ENCODE measurements at places on chromosomes 2 and 18.

- no peak for DNase-seq
These were observed 36.9 kb downstream of the TRAK2 start for GRCh38 chr2:201414099-201415023.

DNA sequence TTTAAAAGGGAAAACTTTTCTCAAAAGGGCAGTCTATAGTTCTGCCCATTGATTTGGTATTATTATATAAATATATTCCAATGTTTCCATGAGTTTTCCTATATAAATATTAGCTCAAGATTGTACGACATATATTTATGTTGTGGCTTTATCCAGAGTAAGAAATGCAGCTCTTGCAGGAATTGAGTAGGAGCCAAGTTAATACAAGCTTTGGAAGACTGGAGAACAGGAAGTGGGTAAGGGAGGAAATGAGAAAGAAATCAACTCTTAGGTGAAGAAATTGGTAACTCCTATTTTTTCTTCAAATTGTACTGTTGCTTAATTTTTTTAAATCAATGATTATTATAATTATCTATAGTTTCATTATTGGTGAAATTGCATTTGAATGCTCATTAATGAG, 105.4 kb upstream of the FAM117B start:
- no peak for DNase-seq

- no peak for DNase-seq
These were observed 59.3 kb downstream of the LRRFIP1 start for GRCh38 chr2:237686659-237687136.

DNA sequence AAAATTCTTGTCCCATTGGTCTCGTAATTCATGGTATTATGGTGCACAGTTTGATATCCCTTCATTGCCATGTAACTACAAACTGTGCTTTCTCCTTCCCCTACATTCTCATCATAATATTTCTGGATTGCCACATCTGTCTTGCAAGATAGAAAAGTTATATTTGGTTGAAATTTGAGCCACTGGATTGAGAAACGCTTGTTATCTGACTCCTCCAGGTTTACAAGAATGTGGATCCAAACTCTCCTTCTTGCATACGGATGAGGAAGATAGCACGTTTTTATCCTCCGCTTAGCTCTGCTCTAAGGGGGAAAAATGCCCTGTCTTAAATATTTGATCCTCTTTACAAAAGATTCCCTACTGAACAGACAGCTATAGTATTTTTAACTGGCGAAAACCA, 438.2 kb downstream of the TSN start:
- DNase-seq = no peak

- DNase-seq = no peak
These were observed 20.2 kb upstream of the PAX3 start for GRCh38 chr2:222318712-222319585.

DNA sequence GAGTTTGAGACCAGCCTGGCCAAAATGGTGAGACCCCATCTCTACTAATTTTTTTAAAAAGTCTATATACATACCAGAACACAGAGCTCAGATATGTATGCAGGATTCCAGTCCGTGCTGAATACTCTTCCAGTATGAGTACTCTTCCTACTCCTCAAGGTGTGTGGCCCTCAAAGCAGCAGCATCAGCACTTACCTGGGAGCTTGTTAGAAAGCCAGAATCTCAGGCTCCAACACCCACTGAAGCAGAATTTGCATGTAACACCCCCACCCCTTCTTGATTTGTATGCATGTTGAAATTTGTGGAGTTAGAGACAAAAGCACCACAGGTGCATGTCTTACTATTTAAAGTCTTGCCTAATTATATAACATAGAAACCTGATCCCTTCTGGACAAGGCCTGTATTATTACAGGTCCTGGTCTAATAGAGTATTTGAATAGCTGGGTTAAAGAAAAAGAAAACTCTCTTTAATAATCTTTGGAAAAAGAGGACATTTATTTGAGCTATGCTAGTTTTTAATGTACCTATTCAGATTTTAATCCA, 50.3 kb upstream of the NFE2L2 start:
- DNase-seq = no peak

- DNase-seq = peak; percentile 83
These were observed 416 bp downstream of the SEH1L start for GRCh38 chr18:12948050-12948804.

GRCh38 chr2:64456293-64456692, 2.3 kb downstream of the LGALSL start:
- DNase-seq = no peak

DNA sequence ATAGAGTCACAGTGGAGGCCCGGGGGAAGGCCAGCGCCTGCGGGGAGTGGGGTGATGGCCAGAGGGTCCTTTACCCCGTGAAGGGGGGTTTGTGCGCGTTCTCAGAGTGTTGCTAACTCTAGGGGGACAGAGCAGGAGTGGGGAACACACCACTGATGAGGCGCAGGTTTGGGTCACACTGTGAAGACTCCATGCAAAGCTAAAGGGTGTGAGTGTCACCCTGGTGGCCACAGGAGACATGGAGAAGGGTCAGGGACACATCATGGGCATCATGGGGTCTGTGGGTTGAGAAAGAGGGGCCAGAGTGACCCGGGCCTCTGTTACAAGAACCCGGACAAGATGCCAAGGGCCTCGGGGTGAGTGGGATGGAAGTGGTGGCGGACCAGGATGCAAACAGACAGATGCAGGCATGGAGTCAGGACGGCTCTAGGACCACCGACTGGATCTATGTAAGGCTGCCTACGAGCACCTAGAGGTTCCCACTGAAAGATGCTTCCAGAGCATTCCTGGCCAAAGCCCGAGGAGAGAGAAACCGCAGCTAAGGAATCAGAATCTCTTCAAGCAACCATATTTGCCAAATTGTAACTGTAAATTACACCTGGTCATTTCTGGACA, 84.3 kb downstream of the PXDN start:
- no peak for DNase-seq

GRCh38 chr2:181973171-181973783, 12.4 kb upstream of the PPP1R1C start:
- DNase-seq = no peak

DNA sequence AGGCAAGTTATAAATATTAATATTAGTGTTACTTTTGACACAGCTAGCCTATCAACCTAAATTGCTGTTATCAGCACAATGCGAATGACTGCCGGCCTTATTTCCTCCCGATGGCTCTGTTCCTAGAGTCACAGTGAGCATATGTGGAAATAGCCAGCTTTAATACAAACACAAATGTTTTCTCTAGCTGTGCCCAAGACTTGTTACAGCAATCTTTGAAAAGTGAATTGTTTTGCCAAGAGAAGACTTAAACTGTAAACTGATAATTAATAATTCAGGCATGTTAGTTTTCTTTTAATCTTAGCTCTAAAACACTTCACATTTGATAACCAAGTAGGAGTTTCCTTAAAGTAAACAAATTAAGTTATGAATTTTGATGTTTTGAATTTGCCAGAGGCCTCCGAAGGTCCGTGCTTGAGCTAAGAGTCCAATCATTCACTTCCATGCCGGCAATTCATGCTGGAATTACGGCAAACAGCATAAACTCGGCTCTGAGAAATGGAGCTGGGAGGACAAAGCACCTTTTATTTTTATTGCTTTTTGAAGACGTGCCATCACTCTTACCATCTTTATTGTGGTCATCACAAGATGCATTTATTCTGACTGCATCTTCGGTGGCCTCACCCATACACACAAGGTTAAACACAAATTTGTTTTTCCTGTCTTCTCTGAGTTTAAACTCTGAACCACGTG, 184.5 kb upstream of the CWC22 start:
- no peak for DNase-seq

GRCh38 chr18:66993492-66993891, 389.6 kb upstream of the CDH19 start:
- DNase-seq = no peak

DNA sequence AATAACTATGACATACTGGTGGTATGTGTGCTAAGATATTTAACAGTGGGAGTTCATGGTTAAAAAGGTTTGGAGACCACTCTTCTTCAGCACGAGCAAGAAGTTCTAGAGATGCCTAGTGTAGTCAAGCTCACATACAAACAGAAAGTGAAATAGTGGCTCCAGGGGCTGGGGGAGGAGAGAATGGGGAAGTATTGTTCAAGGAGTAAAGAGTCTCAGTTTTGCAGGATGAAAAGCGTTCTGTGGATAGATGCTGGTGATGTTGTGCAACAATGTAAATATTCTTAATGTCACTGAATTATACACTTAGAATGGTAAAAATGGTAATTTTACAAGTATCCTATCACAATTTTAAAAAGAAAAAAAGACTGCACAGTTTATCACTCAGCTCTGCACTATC, 29.0 kb upstream of the EPAS1 start:
- DNase-seq = no peak

DNA sequence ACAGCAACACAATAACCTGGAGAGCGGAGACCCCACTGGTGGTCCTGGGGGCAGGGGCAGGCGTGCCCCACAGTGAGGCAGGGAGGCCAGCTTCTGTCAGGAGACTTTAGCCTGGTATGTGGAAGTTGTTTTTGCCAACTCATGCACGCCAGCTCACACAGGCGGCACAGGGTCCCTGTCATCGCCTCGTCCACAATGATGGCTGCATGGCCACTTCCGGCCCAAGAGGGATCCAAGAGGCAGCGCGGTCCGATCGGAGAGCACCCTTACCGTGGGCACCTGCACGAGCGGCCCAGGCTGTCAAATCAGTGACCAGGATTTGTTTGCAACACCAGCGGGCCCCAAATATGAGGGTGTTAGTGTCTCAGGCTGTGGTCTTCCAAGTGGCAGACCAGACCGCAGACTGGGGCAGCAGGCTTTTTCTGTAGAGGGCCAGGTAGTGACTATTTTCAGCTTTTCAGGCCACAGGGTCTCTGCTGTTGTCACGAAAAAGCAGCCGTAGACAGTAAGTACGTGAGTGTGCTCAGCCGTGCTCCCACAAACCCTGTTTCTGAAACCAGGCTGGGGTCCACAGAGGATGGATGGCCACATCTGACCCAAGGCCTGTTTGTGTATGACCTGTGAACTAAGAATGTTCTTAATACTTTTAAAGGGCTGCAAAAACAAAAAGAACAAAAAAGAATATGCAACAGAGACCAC, 21.2 kb downstream of the SNED1 start:
- DNase-seq = no peak

GRCh38 chr2:234139755-234140154, 89.3 kb downstream of the SPP2 start:
- DNase-seq = no peak

GRCh38 chr2:190514676-190515075, 19.8 kb downstream of the NEMP2 start:
- no peak for DNase-seq

- no peak for DNase-seq
These were observed 177.1 kb downstream of the EIPR1 start for GRCh38 chr2:3200420-3200939.

DNA sequence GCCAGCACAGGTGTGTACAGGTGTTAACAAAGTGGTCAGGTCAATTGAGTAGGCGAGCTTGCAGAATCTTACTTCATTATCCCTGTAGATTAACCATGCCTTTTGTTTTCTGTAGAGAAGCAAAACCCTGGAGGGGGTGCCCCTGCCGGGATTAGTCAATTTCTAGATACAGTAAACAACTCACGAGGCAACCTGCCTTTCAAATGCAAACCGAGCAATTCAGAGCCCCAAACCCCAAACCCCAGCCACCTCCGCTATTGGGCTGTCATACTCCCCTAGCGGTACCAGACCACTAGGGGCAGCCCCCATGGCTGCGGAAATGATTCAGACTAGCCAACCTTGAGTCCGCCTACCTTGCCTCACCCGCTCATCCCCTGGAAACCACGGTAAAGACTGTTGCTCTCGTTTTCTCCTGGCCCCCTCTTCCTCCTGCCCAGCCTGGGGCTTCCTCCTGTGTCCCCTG, 61.4 kb upstream of the KIF5C start:
- DNase-seq = no peak

GRCh38 chr18:55224086-55224625, 264.9 kb upstream of the CCDC68 start:
- DNase-seq = peak; percentile 76

DNA sequence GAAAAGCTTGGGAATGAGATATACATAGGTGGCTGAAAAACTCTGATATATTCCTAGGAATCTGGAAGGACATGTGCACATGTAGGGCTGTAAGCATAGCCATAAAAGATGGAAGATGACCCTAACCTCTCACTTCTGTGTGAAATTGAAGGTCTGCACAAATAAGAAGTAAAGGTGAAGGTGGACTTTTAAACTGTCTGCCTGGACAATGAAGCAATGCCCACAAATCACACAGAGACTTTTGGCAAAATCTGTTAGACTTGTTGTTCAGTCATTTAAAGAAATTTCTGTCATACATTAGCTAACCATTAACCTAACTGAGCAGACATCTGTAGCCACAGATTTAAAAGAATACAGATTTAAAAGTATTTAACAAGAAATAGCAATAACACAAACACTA, 65.3 kb upstream of the CCDC178 start:
- DNase-seq = no peak

- DNase-seq = no peak
These were observed 89.3 kb downstream of the PDE11A start for GRCh38 chr2:177983183-177983788.

DNA sequence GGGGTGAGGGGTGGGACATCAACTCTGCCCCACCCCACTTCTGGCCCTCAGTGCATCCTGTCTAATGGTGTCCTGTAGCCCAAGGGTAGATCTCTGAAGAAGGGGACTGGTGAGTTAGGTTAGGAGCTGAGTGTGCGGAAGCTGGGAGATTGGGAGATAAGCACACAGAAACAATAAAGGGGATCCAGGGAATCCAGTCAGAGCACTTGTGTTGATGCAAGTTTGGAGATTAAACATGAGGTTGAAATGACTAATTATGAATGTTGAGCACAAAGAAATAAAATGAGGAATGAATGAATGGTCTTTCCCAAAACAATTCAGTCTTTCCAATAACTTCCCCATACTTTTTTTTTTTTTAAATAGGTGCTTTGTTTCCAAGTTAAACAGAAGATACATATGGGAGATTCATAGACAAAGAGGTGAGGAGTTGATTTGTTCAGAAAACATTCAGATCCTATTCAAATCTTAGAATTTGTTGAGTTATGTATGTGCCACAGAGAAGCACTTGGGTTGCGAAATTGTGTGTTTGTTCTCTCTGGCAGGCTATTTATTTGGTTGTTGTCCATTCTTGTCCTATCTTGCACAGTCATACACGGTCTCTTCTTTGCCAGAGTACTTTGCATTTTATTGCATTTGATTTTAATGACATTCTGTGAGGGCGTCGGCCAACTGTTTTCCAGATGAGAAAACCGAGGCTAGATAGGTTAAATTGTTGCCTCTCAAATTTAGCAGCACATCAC, 31.6 kb upstream of the NABP1 start:
- DNase-seq = no peak

GRCh38 chr2:189116087-189116486, 63.5 kb downstream of the COL5A2 start:
- no peak for DNase-seq

- no peak for DNase-seq
These were observed 2.5 kb downstream of the CRIM1 start for GRCh38 chr2:36357847-36358659.

GRCh38 chr2:64327510-64328414, 126.2 kb upstream of the LGALSL start:
- no peak for DNase-seq

GRCh38 chr18:8668381-8668780, 37.0 kb upstream of the MTCL1 start:
- no peak for DNase-seq

GRCh38 chr2:52034706-52035105, 1002.8 kb upstream of the NRXN1 start:
- DNase-seq = peak; percentile 5

GRCh38 chr2:6771634-6772611, 93.8 kb downstream of the CMPK2 start:
- no peak for DNase-seq

- DNase-seq = no peak
These were observed 269.0 kb downstream of the CDCA7 start for GRCh38 chr2:173623438-173624319.
